ENCODE measurements at places on chromosomes 2 and 18.

DNA sequence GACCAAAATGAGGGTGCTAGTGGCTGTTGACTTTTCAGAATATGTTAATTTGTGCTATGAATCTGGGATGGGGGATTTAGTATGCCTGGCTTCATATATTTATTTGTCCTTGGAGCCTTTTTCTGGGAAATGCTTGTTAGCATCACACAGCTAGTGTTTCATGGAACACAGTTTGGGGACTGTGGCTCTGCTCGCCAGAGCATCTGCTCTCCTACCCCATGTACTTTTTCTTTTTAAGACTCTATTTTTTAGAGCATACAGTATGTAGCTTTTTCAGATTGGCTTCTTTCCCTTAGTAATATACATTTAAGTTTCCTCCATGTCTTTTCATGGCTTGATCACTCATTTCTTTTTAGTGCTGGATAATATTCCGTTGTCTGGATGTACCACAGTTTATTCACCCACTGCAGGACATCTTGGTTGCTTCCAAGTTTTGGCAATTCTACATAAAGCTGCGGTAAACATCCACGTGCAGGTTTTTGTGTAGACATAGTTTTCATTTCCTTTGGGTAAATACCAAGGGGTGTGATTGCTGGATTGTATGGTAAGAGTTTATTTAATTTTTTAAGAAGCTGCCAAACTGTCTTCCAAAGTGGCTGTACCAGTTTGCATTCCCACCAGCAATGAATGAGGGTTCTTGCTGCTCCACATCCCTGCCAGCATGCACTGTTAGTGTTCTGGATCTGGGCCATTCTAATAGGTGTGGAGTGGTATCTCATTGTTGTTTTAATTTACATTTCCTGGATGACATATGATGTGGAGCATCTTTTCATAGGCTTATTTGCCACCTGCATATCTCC lies 44.1 kb downstream of the EFR3B start:
- DNase-seq: no peak

GRCh38 chr2:201007584-201007998 lies 44.1 kb upstream of the ORC2 start:
- DNase-seq: no peak

- no peak for DNase-seq
Measured at GRCh38 chr2:22929998-22930397, 455.0 kb upstream of the KLHL29 start.

DNA sequence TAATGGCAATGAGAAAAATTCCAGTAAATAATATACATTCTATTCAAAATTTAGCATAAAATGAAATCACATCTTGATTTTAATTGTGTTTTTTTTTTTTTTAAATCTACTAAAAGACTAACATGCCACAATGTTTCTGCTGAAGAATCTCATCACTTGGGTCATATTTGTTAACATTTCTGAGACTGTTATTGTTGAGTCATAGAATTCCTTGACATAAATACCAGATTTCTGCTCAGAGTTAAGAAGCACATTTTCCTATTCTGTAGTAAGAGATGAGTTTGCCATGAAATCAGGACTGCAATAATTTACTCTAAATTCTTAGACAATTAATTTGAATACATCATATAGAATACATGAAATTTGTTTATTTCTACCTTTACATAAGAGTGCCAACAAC lies 154.9 kb upstream of the KYNU start:
- no peak for DNase-seq

DNA sequence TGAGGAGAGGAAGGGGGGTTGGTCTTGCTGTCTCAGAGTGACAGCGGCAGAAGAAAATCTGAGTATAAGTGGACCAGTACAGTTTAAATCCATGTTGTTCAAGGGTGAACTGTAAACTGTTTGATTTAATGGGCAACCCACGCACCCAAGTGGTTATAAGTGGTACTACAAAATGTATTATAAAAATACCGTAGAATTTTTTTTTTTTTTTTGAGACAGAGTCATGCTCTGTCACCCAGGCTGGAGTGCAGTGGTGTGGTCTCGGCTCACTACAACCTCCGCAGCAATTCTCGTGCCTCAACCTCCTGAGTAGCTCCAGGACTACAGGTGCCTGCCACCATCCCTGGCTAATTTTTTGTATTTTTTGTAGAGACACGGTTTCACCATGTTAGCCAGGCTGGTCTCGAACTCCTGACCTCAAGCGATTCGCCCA lies 2.1 kb upstream of the CHCHD5 start:
- DNase-seq: no peak

DNA sequence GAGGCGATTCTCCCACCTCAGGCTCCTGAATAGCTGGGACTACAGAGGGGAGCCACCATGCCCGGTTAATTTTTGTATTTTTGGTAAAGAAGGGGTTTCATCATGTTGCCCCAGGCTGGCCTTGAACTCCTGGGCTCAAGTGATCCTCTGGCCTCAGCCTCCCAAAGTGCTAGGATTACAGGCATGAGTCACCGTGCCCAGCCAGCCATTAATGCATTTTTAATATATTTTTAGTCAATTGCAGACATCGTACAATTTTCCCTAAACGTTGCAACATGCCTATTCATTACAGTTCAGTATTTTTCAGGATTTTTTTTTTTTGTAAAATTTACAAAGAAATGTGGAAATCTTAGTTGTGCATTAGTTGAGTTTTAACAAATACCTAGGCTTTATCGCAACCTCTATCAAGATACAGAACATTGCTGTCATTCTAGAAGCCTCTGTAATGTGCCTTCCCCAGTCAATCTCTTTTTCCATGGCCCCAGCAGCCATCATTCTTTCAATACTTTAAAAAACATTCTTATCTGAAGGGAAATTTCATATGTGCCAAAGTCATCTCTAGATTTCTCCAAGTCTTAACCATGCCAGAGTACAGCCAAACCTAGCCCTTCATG lies 14.7 kb downstream of the NABP1 start:
- no peak for DNase-seq

GRCh38 chr18:48785091-48785614 lies 165.6 kb downstream of the SMAD7 start:
- no peak for DNase-seq

DNA sequence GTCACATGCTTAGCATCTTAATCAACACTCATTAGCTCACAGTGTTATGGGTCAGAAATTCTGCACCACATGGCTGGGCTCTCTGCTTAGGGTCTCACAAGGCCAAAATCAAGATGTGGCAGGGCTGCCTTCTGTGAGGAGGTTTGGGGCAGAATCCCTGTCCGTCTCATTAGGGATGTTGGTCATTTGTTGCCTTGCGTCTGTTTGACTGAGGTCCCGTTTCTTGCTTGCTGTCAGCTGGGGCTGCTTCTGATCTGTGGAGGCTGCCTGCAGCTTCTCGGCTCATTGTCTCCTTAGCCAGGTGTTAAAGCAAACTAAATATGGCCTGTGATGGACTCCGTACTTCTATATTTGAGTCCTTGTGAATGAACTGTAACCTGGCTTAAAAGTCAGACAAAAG lies 146.5 kb downstream of the NDUFA10 start:
- no peak for DNase-seq

DNA sequence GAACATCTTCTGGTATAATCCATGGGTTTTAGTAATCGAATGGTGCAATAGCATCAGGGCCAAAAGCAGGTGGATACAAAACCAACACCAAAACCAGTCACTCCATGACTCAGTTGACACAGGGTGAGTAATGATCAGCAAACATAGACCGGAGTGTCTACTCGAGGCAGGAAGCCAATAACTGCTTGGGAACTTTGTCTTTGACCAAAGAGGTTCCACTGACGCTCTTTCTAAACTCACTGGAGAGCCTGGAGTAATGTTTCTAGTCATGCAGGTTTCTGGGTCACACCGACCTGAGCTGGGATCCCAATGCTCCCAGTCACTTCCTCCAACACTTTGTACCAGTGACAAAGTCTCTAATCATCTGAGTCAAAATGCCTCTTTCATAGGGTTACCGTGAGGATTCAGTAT lies 30.9 kb downstream of the MREG start:
- DNase-seq: no peak

GRCh38 chr2:14363137-14363536 lies 269.4 kb upstream of the LRATD1 start:
- DNase-seq: no peak

DNA sequence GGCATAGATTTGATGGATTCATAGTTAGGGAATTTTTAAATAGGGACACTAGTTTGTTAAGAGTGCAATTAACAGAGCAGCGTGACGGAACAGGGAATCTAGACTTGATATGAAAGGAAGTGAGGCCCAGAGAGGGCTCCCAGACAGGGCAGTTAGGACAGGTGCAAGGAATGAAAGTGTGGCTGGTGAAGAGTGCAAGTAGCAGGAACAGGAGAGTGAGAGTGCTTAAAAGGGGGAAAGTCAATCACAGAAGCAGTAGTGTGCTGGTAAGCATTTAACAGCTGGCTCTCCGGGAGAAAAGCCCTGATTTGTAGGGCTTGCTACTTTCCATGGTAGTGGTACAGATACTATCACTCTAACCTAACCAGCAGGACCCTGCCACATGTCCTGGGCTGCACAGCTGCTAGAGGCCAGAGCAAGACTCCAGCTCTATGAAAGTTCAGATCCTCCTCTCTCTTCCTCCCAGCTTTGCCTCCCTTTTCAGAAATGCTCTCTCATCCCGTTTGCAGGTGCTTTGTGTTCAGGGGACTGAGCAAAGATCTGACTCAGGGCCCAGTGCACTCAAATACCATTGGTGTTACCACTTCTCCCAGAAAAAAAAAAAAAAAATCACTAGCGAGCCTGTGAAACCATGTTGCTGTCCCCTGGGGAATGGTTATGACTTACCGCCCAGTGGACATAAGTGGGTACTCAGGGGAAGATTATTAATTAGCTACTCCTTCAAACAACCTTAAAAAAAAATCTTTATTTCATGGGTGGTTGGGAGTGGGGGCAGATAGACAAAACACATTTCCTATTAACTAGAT lies 18.1 kb upstream of the GCFC2 start:
- DNase-seq: no peak

GRCh38 chr18:5449858-5450509 lies 93.8 kb downstream of the EPB41L3 start:
- no peak for DNase-seq

DNA sequence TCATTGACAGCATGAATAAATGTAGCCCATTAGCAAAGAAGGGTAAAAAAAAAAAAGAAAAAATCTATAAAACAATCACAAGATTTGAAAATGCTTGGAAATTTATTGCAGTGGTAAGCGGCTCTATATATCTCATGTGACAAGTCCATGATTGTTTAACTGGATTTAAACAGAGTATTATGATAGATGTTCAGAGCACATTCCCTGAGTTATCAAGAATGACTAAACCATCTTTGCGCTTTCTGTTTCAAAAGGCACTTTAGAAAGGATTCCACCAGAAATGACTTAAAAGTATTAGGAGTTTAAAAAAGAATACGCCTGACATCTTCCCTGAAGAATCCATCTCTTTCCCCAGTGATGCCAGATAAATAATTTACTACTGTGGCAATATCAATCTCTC lies 409.5 kb upstream of the UBE2E3 start:
- no peak for DNase-seq

DNA sequence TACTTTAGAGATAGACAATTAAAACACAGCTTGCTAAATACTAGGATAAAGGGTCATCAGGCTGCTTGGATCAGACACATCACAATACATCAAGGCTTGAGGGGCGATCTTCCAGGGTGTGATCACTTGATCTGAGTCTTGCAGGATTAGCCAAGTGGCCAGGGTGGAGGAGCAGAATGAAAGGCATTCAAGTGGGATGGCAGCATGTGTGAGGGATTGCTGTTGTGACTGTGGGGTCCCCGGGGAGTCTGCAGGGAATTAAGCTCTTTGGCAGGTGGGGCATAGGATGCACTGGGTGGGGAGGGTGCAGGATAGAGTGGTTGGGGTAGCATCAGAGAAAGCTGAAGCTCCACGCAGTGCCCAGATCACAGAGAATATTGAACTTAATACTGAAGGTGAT lies 58.0 kb upstream of the TMEM163 start:
- DNase-seq: no peak

- DNase-seq: no peak
Measured at GRCh38 chr2:110743600-110743999, 11.2 kb downstream of the ACOXL start.

DNA sequence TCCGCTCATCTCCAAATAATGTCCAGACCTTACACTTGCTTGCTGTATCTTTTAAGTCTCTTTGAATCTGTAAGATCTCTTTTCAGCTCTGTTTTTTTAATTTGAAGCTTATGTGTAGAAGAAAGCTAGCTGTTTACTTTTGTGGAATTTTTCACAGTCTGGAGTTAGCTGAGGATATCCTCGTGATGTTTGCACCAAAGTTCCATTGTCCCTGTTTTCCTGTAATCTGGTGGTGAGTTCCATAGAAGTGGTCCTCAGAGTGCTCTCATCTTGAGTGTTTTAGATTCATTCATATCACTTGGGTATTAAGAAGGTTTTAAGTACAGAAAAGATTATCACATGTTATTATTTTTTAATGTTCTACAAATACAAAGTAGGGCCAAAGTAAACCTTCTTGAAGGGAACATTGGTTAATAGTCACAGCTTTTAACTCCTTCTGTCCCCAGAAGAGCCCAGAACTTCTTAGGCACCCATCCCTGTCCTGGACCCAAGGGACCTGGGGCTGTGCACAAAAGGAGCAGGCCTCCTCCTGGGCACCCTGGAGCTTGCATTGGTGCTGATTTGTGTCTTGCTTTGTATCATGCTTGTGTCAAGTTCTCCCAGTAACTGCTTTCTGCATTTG lies 15.0 kb downstream of the MLPH start:
- no peak for DNase-seq

DNA sequence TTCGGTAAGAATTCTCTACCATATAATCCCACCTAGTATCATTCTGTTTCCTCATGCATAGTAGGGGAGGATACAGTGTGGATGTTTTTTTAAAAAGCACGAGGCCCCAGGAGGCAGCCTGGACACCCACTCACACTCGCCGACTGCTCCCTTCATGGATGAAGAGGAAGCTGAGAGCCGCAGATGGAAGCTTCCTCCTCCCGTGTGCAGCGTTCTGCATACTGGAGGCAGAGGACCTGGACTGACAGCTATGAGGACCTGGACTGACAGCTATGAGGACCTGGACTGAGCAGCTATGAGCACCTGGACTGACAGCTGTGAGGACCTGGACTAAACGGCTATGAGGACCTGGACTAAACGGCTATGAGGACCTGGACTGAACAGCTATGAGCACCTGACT lies 234.4 kb downstream of the NDUFA10 start:
- DNase-seq: no peak

DNA sequence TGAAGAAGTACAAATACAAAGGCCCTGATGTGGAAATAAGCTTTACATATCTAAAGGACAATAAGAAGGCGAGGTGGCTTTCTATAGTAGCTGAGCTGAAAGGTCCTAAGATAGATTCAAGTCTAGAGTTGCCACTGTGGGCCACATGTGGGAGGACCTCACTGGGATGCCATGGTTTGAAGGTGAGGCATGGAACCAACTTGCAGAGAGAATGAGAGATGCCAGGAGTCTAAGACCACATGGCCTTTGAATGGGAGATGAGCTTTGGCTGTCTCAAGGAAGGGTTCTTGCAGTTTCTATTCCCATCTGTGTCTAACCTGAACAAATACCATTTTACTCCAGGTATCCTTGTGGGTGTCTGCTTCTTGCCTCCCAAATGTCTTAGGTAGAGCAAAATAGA lies 53.6 kb downstream of the HNMT start:
- DNase-seq: no peak

- no peak for DNase-seq
Measured at GRCh38 chr2:179675435-179675834, 186.0 kb downstream of the ZNF385B start.

Measured in posterior cingulate gyrus (tissue), 11 donors.